ENCODE measurements at places on chromosomes 4 and X.
A peak's percentile ranks its signal among the peaks of the same experiment; 100 is the strongest.

- no peak for DNase-seq
These were observed 7.2 kb downstream of the CRMP1 start for GRCh38 chr4:5885733-5886132.

DNA sequence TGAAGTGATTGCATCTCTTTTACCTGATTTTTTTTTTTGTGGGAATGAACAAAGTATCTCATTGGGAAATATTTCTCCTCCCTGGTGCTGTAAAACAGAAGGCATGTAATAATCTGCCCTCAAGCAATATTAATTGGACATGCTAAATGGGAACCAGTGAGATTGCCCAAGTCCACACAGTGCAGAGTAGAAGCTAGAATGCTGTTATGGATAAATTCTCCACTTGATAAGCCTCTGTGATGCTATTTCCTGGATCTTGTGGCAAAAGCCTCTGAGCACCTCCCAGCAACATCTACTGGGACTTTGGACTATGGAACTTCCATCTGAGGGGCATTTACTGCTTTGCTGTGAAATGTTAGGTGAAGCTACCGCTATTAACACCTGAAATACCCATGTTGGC lies 46.9 kb upstream of the YTHDC1 start:
- no peak for DNase-seq

GRCh38 chr4:142282870-142283431 lies 563.1 kb downstream of the INPP4B start:
- DNase-seq: peak; percentile 69

- no peak for DNase-seq
These were observed 19.1 kb downstream of the MAML3 start for GRCh38 chr4:140134746-140135425.

DNA sequence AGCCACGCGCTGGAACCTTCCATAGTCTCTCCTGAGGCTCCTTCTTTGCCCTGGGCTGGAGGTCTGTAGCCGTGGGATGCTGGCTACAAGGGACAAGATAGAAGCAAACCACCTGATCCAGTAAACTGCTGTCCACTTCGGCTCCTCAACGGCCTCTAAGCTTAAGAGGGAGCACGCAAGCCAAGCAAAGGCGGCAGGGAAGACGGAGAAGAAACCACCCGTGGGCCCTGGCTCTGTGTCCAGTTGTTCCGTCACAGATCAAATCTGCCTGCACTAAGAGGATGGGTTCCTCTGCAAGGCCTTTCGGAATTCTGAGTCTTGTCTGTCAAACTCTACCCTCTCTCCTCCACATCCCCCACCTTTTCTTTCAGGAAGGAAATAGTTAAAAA lies 401 bp upstream of the EDNRA start:
- DNase-seq: no peak

DNA sequence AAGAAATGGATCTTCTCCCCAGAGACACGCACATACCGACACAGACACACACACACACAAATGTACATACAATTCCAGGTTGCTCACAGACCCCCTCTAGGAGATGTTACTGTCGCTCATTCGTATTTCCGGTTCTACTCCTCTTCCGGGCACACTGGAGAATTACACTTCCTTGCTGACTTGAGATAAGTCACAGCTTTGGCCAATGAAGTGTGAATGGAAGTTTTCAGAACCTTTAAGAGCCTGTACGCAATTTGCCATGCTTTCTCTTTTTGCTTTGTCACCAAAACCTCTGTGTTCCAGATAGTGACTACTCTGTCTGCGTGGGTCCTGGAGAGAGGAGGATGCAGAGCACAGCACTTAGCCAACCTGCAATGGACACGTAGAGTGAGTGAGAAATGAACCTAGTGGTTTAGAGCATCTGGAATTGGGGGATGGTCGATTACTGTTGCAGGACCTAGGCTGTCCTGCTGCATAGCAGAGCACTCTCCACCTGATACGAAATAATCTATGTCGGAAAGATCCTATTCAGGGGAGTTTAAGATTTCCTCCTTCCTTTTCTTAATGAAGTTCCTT lies 239.5 kb upstream of the TET2 start:
- DNase-seq: peak; percentile 17

- no peak for DNase-seq
These were observed 202.1 kb downstream of the PTTG2 start for GRCh38 chr4:38162240-38162784.

DNA sequence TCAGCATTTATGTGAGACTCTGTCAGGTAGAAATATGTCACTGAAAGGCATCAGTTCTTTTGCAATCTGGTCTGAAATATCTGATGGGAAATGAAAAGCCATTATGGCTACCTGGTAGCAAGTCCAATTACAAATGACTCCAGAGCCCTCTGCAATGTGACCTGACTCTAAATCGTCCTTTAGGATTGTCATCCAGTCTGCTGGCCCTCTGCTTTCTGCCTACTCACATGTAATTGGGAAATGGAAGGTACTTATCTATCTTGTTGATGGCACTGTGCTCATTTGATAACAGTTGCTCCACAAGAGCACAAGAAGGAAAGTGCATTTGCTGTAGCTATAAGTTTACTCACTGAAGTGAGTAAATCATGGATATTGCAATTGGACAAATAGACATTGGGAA lies 799.8 kb downstream of the RAPGEF2 start:
- DNase-seq: peak; percentile 68

- DNase-seq: no peak
These were observed 1015.9 kb downstream of the PCDH18 start for GRCh38 chr4:136516371-136516770.

- DNase-seq: peak; percentile 24
These were observed 194.7 kb downstream of the PTTG2 start for GRCh38 chr4:38154681-38155588.

DNA sequence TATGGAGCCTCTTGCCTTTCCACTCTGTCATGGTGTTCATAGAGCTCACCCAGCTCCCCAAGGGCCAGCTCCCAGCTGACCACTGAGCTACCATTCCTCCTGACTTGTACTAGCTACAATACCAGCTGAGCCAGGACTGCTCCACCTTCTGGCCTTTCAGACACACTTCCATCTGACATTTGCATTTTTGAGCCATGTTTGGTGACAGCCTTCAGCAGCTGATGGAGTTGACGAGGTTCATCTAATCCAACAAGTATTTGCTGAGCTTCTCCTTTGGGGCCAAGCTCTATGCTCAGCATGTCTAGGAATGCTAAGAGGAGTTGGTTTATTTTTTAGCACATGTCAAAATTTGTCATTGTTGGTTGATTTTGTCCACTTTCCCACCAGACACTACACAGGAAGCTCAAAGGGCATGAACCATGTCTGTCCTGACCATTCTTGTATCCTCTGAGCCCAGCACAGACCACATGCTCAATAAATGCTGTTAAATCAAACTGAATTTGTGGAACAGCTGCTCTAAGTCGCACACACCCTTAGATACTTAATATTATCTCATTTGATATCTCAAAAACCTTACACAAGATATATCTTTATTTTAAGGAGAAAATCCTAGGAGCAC lies 142.6 kb upstream of the PPARGC1A start:
- DNase-seq: no peak

GRCh38 chr4:7195141-7195515 lies 2.8 kb downstream of the SORCS2 start:
- no peak for DNase-seq

DNA sequence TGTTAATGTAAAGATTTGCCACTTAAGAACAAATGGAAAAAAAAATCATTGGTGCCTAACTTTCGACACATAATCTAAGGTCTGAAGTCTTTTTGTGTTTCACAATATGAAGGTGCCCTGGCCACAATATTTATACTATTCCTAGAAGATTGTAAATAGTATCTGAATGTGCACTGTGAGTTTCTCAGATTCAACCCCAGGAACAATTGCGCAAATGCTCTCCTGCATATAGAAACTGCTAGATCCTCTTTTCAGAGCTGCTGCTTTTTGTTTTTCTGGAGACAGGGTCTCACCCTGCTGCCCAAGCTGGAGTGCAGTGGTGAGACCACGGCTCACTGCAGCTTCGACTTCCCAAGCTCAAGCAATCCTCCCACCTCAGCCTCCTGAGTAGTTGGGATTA lies 480.1 kb upstream of the FTHL17 start:
- no peak for DNase-seq

- no peak for DNase-seq
These were observed 62.7 kb downstream of the KDM6A start for GRCh38 chrX:44935640-44936039.

GRCh38 chr4:48012824-48013223 lies 3.7 kb downstream of the CNGA1 start:
- peak; percentile 54 for DNase-seq

DNA sequence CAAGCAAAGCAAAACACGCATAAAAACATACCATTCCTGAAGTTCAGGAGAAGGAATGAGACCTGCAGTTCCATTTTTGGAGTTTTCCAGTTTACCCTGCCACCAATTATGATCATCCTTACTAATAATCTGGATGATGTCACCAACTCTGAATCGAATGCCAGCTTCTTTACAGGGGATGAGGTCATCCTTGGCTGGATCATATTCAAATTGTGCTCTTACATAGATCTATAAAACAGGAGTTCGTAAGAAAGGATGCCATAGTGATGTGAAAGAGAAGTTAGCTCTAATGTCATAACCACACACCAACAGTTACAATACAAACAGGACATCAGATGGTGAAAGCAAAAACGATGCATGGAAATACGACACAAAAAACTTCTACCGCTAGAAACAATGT lies 106.5 kb downstream of the NYX start:
- DNase-seq: no peak

GRCh38 chr4:4981427-4981826 lies 37.8 kb downstream of the CYTL1 start:
- DNase-seq: no peak

DNA sequence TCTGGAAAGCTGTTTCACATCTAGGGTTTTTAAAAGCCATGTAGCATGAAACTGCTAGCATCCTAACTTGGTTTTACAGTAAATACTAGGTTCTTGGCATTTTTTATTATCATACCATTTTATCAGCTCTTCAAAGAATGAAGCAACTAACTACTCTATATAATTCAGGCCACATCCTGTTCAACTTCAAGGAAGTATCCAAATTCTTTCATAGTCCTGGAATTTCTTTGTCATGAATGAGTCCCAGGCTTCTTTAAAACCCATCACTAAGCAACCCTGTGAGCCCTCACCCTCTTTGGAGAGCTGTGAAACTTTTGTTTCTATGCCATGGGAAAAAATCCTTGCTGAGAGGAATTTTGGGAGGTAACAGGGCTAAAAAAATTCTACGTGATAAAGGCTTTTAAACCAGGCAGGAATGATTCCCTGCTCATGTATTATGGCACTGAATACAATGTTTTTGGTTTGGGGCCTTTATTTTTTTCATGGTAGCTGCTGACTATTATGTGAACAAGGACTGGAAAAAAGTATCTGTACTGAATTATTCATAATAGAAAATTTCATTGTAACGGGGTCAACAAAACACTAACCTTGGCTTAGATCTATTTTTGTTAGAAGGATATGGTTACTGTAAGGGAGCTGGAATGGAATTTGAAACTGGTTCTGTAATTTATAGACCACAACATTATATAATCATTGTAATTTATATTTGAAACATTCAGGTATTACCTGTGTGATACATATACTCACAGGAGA lies 164.9 kb downstream of the DCTD start:
- DNase-seq: no peak

DNA sequence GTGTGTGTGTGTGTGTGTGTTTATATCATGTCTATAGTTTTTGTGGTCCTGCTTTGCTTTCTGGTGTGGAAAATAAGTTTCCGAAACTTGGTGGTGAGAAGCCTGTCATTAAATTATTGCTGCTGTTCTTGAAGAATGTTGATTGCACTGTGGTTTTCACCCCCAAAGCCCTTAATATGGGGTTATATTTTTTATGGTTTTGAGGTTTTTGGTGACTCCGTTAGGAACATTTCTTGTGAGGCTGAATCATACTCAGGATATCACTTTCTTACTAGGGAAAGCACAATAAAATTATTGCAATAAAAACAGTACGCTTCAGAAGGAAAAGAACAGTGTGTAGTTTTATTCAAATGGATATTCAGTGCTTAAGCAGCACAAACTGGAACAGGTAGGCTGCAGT lies 539.1 kb upstream of the MAGEB18 start:
- DNase-seq: no peak

- DNase-seq: no peak
These were observed 17.8 kb upstream of the MCF2 start for GRCh38 chrX:139725720-139726119.

DNA sequence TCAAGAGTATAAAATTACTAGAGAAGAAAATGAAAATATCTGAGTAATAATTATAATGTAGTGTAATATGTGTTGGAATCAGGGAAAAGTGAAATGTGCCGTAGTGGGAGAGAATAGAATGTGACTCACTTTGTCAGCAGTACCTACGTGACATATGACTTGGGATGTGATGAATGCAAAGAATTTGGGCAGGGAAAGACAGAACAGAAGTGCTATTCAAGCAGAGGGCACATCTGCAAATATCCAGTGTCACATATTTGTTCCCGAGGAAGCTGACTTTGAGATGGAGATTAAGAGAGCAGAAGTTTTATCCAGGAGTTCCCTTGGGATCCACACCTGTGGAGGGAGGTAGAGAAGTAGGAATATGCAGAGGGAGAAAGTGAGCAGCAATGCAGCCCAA lies 69.3 kb upstream of the HS3ST1 start:
- no peak for DNase-seq

GRCh38 chr4:38210396-38211114 lies 250.4 kb downstream of the PTTG2 start:
- no peak for DNase-seq

DNA sequence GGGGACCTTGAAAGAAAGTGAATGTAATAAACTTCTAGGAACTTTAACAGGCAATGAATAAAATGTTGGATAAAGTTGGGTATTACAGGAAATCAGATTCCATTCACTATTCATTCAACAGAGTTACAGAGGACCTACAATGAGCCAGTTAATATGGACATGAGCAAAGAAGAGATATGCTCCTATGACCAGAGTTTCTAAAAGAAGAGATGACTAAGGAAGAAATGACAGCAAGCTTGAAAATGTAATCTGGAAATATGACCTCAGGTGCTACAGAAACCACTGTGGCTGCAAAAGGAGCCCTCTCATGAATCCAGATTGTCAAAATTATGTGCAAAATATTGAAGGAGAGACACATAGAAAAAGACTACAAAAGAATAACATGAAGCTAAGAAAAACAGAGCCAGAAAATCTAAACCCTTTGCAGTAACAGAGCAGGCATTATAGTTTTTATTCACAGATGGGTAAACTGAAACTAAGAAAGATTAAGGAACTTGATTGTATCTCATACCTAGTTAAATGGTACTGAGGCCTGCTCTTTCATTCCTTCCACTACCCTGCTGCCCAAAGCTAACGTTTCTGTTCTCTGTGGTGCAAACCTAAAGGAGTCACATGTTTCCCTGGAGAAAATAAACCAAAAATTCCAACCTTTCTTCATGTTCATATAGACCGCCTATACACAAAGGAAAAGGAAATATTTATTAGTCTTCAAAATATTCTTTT lies 378.3 kb downstream of the GBA3 start:
- peak; percentile 24 for DNase-seq

DNA sequence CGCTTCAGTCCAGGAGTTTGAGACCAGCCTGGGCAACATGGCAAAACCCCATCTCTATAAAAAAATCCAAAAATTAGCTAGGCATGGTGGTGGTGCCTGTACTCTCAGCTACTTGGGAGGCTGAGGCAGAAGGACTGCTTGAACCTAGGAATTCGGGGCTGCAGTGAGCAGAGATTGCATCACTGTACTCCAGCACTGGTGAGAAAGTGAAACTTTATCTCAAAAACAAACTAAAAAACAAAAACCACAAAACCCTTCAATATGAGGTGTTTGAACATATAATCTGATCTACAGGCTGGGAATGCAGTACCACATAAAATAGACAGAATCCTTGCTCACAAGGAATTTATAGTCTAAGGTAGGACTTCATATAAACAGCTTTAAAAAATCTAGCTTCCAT lies 103.9 kb downstream of the PDS5A start:
- DNase-seq: peak; percentile 30

- no peak for DNase-seq
These were observed 533.0 kb upstream of the FMR1 start for GRCh38 chrX:147378767-147379166.
